ENCODE measurements at places on chromosomes 7 and 10.

- no peak for DNase-seq
Observed at GRCh38 chr7:132435016-132435990, 141.0 kb downstream of the PLXNA4 start.

- no peak for DNase-seq
Observed at GRCh38 chr10:129622736-129623135, 155.7 kb downstream of the MGMT start.

DNA sequence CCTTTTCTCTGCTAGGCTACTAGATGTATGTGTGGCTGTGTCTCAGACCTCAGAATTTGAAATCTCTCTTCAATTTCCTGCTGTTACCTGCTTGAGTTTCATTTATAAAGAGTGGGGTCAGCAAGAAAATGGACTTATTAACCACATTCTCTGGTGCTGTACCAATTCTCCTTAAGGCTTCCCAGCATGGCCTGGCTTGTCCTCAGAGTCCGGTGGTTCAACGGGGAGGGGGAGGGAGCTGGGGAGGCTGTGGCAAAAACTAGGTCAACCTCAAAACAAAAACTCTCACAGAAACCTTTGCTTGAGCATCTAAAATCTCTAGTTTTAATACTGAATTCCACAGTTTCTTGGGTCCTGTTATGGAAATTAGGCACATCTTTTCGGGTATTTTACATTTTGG, 389.1 kb upstream of the COBL start:
- no peak for DNase-seq

DNA sequence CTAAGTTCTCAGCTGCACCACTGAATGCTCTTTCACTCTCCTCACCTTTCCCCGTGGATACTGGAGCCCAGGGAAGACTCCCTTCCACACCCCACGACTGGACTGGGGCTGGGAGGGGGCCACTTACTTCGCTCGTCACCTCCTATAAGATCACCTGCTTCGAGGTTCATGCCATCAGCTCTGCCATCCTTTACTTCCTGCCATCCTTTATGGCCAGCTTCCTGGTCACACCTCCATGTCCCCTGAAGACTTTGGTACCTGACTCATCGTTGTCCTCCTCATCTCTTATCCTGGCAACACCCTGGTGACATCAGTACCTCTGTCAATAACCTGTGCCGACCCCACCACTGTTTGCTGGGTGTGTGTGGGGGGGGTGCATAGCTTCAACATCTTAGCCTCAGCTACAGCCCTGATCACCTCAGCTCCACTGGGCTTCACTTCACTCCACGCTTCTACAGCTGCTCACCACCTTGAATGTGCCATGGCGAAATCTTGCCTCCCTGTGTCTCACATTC, 8.7 kb upstream of the VDAC2 start:
- DNase-seq = no peak

GRCh38 chr10:130371156-130371555, 235.0 kb downstream of the GLRX3 start:
- no peak for DNase-seq

- DNase-seq = no peak
Observed at GRCh38 chr10:18236756-18237155, 96.5 kb downstream of the CACNB2 start.

- no peak for DNase-seq
Observed at GRCh38 chr10:112026438-112026837, 157.1 kb downstream of the GPAM start.

- no peak for DNase-seq
Observed at GRCh38 chr10:48835781-48836180, 103.9 kb downstream of the LRRC18 start.

DNA sequence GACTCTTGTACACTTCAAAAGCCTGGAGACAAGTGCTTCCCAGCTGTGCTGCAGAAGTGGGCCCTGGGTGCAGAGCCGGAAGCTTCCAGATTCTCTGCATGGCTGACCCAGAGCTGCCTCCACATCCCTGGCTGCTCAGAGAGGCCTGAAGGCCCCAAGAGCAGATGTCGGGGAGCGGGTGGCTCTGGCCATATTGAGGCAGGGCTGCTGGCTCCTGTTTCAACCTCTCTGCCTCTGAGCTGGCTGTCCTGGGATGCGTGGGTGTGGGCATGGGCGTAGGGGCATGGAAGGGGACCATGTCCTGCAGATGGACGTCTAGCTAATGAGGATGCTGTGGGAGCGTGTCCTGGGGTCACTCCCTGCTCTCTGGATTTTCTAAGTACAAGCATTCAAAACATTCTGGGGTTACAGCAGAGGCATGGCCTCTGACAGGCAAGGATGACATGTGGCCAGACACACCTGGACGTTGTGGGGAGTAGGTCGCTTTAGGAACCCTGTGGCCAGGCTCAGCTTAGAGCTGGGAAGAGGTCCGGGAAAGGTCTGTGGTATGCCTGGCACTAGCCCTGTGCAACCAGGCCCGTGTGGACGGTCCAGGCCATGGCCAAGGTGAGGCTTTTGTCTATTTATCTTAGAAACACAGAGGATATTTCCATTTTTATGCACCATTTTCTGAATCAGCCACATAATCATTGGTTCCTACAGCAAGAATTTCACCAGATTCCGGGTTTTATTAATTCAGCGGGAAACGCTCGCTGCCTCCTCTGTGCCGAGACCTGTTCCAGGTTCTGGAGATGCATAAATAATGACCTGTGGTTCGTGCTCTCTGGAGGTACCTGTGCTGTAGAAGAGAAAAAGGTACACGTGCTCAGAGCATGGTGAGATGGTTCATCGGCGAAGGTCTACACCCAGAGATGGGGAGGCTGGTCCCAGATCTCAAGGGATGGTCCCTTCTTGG, 361.1 kb downstream of the GLRX3 start:
- DNase-seq = no peak

DNA sequence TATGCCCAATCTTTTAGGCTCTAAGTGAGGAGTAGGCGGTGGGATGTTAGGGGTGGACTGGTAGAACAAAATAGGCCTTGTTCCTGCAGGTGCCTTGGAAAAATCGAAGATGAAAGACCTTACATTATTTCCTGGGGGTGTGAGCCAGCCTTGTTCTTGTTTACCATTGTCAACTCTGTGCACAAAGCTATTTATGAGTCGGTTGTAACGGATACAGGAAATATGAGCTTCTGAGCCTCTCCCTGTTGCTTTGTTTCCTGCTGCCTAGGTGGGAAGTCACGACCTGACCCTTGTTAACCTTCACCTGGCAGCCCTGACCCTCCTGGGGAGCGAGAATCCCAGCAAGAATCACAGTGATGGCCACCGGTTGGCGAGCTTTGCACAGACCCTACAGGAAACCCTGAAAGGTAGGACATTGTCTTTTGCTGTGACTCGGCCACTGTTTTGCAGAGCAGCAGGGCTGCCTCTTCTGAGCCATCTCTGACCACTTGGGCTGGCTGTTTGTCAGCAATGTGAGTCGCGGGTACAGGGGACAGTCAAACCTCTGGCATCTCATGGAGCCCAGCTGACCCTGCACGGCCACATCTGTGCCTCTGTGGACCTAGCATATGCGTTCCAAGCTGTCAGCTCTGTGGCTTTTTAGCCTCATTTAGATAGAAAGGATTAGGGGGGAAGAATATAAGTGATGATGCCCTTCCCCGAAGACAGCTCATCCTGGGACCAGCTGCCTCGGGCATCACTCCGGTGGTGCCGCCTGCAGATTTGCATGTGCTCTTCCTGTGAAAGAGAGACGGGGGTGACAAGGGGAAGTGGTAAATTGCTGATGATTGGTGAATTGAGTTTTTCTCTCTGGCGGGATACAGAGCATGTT, 102.1 kb upstream of the ANLN start:
- no peak for DNase-seq

GRCh38 chr10:670038-670437, 19.4 kb downstream of the DIP2C start:
- no peak for DNase-seq

- DNase-seq = peak; percentile 84
Observed at GRCh38 chr7:76155938-76156337, 45.8 kb upstream of the SRRM3 start.

GRCh38 chr7:128201690-128202085, 39.4 kb upstream of the LEP start:
- DNase-seq = no peak

GRCh38 chr10:110609605-110610004, 34.5 kb upstream of the RBM20 start:
- DNase-seq = no peak

GRCh38 chr10:119383174-119383856, 159.2 kb downstream of the RGS10 start:
- DNase-seq = no peak

DNA sequence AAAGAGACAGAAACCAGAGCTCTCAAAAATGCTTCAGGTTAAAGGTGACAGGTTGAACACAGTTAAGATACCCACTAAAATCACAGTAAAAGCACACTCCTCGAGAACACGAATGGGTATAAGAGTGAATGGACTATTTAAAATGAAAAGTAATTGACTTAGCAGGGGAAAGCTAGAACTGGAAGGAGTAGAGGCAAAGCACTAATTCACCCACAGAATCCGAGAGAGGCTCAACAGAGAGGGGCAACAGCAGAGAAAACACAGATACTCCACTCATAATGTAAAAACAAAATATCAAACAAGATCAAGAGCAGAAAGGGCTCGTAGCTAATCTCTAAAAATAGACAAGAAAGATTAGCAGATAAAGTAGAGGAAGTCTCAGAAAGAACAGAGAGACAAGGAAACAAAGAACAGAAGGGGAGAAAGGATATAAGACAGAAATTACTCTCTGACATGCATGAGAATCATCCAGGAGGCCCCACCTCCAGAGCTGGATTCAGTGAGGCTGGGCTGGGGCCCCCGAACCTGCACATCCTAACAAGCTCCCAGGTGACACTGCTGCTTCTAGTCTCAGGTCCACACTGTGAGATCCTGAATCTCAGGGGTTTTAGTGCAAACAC, 117.6 kb downstream of the GALNT11 start:
- no peak for DNase-seq

DNA sequence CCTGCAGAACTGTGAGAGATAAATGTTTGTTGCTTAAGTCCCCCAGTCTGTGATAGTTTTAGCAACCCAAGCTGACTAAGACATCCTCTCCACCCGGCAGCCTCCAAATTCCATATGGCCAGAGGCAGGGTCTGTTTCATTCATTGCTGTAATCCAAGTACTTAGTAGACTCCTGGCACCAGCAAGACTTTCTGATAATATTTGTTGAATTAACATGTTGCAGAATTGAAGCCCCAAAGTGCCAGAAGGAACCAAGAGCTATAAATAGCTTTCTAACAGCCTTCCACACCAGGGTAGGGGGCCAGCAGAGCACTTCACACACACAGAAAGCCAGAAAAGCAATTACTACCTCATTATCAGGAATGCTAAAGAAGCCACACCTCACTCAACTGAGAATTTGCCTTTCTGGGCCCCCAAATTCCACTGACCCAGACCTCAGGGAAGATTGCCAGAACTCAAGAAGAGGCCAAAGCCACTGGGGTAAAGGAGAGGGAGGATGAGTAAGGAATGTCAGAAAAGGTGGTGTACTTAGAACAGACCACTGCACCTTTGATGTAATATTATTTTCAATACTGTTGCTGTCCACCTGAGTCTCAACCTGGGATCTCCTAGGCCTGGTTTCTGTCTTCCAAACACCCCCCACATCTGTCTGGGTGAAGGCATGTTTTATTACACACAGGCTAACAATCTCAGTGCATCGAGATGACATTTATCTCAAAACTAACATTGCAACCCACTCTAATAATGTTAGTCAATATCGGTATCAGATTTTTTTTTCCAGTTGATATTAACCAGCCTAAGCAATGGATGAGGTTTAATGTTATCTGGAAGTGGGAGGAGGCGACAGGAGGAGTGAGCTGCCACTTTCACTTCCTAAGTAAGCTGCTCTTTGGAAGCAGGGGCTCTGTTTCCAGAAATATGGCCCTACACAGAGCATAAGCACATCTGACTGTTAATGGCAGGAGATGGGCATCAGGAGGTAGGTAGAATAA, 5.5 kb downstream of the NOD1 start:
- no peak for DNase-seq

DNA sequence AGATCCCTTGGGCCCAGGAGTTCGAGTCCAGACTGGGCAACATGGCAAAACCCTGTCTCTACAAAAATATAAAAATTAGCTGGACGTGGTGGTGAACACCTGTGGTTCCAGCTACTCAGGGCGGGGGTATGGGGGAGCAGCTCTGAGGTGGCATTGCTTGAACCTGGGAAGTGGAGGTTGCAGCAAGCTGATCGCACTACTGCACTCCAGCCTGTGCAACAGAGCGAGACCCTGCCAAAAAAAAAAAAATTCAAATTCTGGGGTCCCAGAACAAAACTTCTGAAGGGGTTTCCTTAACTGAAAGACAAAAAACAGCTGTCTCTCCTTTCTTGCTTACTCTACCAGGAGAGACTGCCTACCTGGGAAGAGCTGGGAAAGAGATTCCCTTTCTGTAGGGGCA, 27.0 kb downstream of the DNMBP start:
- DNase-seq = no peak

DNA sequence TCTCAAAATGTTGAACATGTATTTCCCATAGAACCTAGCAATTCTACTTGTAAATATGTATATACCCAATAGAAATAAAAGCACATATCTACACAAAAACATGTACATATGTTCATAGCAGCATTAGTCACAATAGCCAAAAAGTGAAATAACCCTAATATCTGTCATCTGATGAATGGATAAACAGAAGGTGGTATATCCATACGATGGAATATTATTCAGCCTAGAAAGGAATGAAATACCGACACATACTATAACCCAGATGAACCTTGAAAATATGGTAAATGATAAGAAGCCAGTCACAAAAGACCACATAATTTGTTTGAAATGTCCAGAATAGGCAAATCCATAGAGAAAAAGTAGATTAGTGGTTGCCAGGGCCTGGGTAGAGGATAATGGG, 87.9 kb downstream of the MCU start:
- DNase-seq = no peak

DNA sequence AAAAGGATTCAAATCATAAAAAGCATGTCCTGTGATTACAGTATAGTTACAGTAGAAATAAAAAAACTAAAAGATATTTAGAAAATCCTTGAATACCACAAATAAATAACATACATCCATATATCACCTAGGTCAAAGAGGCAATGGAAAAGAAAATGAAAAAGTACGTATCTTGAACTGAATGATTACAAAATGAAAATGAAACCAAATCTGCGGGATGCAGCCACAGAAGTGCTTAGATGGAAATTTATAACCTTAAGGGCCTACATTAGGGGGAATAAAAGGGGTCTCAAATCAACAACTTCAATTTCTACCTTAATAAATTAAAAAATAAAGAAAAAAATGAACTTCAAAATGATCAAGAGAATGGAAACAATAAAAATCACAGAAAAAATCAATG, 879.0 kb upstream of the CELF2 start:
- DNase-seq = no peak

- DNase-seq = no peak
Observed at GRCh38 chr7:107615910-107616680, 36.0 kb downstream of the BCAP29 start.

DNA sequence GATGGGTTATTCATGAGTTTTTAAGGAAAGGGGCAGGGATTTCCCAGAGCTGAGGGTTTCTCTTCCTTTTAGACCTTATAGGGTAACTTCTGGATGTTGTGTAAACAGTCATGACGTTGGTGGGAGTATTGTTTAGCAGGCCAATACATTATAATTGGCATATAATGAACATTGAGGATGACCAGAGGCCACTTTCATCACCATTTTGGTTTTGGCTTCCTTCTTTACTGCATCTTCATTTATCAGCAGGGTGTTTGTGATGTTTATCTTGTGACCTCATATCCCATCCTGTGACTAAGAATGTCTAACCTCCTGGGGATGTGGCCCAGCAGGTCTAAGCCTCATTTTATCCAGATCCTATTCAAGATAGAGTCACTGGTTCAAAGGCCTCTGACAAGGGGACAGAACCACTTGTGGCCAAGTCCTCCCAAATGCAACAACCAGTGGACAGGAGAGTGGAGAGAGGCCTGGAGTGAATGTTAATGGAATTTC, 77.3 kb upstream of the RPA3 start:
- no peak for DNase-seq

Data from GF-D8 (cell line).